ENCODE measurements at places on chromosomes 6 and 20. TPM values are rescaled to one million over a fixed set of nuclear protein-coding genes. Genes with fewer than 3 reads are reported as not detected.

Gene SYCP2
- 0.78 TPM for total RNA-seq

Gene CSNK2A1
- 199 TPM for total RNA-seq

Gene TRIM38
- total RNA-seq, result 28.7 TPM

Gene BPIFB2
- total RNA-seq, result not detected

Gene EXOC2
- 30.0 TPM for total RNA-seq

Gene RRAGD
- 22.7 TPM for total RNA-seq

Gene RBPJL
- not detected for total RNA-seq

Gene MLN
- not detected for total RNA-seq

Gene ADAM33
- 0.72 TPM for total RNA-seq

Gene FOXA2
- total RNA-seq, result not detected

Gene PRR18
- not detected for total RNA-seq

Gene SLC24A3
- 0.03 TPM for total RNA-seq

Gene TDRD6
- not detected for total RNA-seq

Gene SNRPB
- 185 TPM for total RNA-seq

Gene CLPSL1
- not detected for total RNA-seq

Gene COL12A1
- total RNA-seq, result 14.6 TPM

Gene ASIP
- total RNA-seq, result not detected

Gene B4GALT5
- 35.8 TPM for total RNA-seq

Gene PTGIS
- total RNA-seq, result 1.2 TPM

Gene IMPG1
- total RNA-seq, result not detected
